Left ventricle myocardium superior (tissue), 1 donor: ENCODE measurements at places on chromosomes 5 and 9.

GRCh38 chr9:128100581-128100980 is 26.9 kb downstream of the PTGES2 start:
- no peak for DNase-seq

- peak; percentile 84 for DNase-seq
Observed at GRCh38 chr5:113119246-113119924, 142.8 kb downstream of the DCP2 start.

- DNase-seq = no peak
Observed at GRCh38 chr9:118515947-118516346, 811.7 kb downstream of the TLR4 start.

DNA sequence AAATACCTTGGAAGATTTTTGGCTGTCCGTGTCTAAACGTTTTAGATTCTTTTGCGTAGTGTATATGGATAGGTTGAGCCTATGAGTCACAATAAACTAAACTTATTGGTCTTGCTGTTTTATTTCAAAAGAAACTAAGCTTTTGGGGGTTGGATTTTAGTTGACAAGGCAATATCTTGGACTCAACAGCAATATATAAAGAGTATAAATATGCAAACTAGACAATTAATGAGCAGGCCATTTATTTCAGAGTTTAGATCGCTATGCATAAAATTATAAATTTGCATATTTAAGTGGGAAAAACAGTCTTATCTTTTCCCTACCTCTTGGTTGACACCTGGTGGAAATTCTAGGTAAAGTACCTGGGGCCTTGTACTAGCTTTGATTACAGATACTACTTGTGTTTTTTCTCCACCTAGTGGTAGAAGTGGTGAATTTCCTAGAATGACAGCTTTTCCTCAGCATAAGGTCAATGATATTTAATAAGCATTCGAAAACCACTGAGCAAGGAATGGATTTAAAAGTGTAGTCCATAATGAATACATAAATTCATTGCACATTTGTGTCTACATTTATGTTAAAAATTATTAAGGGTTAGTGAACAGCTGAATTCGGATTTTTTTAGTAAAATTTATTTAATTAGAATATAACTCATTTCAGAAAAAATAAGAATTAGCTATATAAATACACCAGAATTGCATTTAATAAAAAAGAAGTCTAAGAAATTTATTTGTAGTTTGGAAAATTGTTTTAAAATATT is 1.7 kb upstream of the ARRDC3 start:
- no peak for DNase-seq

DNA sequence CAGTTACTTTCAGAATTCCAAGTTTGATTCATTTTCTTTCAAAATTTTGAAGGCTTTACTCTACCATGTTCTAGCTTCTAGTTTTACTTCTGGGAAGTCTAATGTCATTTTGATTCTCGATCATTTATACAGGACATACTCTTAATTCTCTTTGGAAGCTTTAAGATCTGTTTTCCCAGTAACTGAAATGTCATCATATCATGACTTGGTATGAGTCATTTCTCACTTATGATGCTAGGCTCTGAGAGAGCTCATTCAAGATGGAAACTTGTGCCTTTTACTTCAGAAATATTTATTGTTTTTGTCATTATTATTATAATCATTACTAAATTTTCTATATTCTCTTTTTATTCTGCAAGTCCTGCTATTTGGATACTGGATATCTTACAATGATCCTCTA is 222.3 kb downstream of the PARP8 start:
- no peak for DNase-seq

DNA sequence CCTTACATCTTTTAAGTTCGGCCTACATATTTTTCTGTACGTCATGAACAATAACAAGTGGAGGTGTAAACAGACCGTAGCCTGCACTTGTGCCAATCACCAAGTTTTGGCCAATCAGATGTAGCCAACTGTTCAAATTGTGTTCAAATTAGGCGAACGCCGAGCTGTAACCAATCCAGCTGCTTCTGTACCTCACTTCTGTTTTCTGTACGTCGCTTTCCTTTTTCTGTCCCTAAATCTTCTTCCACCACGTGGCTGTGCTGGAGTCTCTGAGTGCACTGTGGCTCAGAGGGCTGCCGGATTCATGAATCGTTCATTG is 26.4 kb downstream of the TRIM14 start:
- no peak for DNase-seq

GRCh38 chr5:37930350-37930749 is 90.5 kb upstream of the GDNF start:
- DNase-seq = no peak

DNA sequence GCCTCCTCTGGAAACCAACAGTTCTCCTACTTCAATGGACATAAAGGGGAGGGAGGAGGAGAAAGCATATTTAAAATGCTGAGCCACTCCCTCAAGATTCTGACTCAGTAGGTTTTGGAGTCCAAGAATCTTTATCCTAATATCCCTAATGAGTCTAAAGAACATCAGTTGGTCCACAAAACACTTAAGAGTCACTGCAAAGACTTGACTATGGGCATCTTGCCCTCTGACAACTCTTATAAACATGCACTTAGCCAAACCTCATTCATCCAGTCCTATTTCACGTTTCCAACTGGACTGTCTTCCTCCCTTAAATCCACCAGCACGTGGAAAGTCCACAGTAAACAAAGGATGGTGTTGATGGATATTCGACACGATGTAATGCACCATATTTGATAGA is 172.5 kb downstream of the FAM114A2 start:
- no peak for DNase-seq

- no peak for DNase-seq
Observed at GRCh38 chr9:127890053-127890452, 9.3 kb downstream of the ST6GALNAC6 start.
